ENCODE measurements at places on chromosomes 7 and 10.
A peak's percentile ranks its signal among the peaks of the same experiment; 100 is the strongest.

- peak; percentile 23 for DNase-seq
Measured at GRCh38 chr7:16455591-16455990, 9.9 kb downstream of the SOSTDC1 start.

- DNase-seq, result no peak
Measured at GRCh38 chr10:4154191-4154715, 369.2 kb upstream of the KLF6 start.

DNA sequence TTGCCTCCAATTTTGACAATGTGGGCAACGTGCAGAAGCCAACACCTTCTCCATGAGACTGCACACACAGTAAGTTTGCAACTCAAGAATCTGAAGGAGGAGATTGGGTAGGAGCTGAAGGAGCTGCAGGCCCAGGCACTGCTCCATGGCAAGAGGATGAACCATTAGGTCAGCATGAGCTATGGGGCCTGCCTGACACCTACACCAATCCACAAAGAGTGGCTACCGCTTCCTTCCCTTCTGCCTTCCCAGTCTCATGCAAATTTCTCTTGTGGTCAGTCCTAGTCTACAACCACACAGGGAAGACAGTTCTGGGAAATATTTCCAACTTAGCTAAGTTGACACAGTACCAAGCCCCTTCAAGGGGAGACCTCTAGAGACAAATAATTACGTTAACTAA, 142.0 kb upstream of the ADO start:
- DNase-seq, result no peak

DNA sequence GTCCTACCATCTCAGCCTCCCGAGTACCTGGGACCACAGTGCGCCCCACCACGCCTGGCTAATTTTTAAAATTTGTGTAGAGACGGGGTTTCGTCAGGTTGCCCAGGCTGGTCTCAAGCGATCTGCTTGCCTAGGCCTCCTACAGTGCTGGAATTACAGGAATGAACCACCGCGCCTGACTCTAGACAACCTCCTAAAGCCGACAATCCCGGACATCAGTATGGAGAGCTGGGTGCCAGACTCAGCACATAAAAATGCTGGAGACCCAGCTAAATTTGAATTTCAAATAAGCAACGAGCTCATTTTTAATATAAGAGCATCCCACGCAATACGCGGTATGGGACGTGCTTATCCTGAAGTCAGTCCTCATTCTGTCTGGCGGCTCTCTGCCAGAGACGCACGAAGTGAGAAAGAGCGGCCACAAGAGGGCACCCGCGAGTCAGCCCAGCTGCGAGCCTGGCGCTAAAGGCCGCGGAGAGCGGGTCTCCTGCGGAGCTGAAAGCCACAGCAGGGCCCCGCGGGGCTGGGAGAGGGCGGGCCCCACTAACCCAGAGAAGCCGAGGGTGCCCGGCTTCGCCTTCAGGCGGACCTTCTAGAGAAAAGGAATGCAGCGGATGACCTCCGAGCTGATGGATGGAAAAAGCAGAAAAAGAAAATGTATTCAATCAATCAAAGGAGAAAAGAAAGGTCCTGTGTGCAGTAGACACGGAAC, 7.0 kb downstream of the CALY start:
- peak; percentile 89 for DNase-seq

DNA sequence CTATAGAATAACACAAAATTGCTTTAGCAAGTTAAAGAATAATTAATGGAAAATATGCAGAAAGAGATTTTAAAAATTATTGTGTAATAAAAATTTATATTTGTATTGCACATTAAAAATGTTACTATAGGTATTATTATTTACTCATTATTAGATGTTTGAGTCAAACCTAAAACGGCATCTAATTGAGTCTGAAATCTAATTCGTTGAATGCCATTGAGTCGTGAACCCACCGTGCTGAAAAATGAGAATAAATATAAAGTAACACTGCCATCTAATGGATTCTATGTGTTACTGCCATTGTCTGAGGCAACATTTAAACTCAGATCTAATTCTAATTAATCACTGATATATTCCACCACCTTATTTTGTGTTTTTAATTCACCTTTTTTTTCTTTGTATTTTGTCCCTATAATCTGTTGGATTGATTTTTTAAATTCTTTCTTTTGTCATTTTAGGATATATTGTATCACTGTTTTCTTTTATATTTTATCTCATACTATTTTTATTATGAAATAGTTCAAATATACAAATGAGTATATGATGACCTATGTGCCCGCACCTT, 62.2 kb downstream of the SAMD9 start:
- peak; percentile 57 for DNase-seq

DNA sequence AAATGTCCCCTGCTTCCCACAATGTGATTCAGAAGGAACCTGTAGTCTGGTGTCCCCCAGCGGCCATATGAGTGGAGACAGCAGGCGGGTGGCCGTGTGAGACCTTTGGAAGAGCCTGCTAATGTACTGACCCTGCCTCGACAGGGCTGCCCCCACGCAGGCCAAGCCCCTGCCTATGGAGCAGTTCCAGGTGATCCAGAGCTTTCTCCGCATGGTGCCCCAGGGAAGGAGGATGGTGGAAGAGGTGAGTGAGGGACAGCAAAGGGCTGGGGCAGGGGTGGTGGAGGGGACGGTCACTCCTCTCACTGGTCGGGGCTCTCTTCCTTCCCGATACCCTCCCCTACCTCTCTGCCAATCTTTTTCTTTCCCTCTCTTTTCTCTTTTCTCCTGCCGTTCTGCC, 55.7 kb downstream of the PALD1 start:
- DNase-seq, result no peak

DNA sequence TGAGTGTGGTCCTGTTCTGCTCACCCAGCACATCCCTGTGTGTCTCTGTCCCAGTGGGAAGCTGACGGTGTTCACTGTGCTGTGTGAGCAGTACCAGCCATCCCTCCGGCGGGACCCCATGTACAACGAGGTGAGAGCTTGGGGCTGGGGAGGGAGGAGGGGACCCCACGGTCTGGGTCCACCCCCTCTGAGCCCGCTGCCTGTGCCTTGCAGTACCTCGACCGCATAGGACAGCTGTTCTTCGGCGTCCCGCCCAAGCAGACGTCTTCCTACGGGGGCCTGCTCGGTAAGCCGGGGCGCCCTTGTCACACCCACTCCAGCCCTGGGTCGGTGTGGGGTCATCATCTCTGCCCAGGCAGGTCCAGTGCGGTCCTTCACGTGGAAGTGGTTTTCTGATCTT, 17.3 kb downstream of the GET4 start:
- no peak for DNase-seq

- peak; percentile 40 for DNase-seq
Measured at GRCh38 chr7:100584054-100584682, 1.8 kb downstream of the LRCH4 start.

DNA sequence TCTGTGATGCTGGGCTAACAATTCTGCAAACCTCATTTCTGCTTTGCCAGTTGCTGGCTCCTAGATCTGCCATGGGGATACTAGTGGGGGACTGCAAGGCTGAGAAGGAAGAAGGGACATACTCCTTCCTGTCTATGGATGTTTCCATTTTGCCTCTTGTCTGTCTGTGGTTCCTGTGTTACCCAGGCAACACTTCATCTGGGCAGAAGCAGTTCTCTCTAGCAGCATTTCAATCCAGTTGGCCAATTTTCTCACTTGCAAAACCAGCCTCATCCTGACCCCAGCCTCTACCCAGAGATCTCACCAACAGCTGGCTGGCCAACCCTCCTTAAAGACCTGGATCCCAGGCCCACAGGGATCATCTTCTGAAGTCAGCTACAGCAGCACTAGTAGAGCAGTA, 131.7 kb downstream of the DOCK4 start:
- DNase-seq, result no peak

- DNase-seq, result no peak
Measured at GRCh38 chr10:69831231-69831855, 29.6 kb downstream of the COL13A1 start.

DNA sequence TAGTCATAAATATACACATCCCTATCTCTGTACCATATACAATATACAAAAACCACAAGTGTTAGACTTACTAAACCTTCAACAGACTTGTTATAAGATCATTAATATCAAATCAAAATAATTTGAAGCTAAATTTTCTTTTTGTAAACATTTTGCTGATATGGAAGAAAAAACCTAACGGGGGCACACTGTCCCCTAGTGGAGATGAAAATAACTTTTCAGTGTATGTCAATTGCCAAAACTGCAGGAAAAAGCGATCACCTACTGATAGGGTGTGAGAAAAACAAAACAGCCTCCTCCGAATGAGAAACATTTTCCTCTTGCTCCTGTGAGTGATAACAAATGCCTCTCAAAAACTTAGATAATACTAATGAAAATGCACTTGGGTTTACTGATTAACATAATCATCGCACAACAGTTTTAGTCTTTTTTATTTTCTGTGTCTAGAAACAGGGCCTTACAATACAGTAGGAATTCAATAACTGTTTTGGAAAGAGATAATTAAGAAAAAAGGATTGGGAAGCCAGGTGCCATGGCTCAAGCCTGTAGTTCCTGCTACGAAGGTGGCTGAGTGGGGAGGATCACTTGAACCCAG, 322.7 kb downstream of the CRPPA start:
- DNase-seq, result peak; percentile 23

- no peak for DNase-seq
Measured at GRCh38 chr10:36358736-36359135, 716.6 kb upstream of the FZD8 start.

DNA sequence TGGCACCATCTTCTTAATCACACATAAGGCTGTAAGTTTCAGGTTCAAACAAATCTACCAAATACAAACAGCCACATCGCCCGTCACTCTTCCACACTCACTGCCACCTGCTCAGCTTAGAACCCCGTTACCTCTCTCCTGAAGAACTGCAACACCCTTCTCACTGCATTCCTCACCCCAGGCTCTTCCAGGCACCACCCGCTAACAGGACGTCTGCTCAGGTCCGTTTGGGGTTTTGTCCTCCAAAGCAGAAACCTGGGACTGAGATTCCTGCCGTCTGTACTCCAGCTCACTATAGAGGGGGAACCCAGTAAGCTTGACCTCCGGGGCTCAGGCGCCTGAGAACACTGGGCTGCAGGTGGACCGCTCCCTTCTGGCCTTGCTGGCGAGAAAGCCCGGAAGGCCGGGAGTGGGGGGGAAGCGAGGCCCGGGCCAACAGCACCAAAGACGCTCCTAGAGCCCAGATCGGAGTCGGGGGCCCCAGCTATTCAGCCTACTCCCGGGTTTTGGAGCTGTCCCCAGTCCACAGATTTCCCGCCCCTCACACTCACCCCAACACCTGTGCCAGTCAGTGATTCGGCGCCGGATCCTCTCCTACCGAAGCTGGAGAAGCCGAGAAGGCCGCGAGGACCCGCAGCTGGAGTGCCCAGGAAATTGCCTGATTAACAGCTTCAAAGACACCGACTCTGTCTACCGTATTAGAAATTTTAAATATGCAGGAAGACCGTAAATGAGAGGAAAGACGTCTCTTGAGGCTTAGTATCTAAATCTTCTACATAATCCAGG, at the start of gene AP3M1:
Gene AP3M1, minus strand, starts transcription at position 625 of the 786 bp plus-strand sequence. CDS start 12,449 bp downstream, outside the sequence.
- no peak for DNase-seq

GRCh38 chr7:86785641-86786040, 141.9 kb downstream of the GRM3 start:
- peak; percentile 2 for DNase-seq

DNA sequence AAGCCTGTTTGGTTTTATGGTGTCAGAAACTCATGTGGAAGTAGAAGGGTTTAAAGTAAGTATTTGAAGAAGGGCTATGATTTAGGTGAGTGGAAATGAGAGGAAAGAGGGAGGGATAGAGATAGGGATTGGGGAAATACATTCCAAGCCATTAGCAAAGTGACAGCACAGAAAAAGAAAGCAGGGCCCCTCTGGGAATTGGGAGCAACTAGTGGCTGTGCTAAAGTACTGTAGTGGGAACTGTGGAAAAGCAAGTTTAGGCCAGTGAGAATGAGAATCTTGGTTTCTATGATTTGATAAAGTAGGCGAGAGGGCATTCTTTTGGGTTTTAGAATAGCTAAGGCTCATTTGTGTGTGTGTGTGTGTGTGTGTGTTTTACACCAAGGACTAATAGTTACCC, 5.0 kb downstream of the PRKG1 start:
- no peak for DNase-seq

DNA sequence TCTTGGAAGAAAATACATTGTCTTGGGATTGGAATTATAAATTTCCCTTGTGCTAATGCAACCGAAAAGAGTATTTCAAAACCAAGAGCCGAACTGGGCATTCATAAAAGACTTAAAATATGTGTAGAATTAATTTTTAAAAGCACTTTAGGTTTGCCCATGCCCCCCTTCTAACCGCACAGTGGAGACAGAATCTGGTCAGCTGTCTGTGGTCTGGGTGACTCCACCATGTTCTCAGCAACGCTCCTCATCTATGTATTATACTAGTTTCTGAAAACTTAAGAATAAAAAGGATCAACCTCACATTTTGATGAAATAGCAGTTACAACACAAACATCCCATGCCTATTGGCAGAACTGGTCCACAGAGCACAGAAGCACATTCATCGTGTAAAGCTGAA, 192.6 kb upstream of the C7orf33 start:
- peak; percentile 66 for DNase-seq

- DNase-seq, result no peak
Measured at GRCh38 chr7:80225361-80225760, 90.7 kb downstream of the GNAI1 start.

- DNase-seq, result peak; percentile 44
Measured at GRCh38 chr7:44284216-44284615, 41.2 kb downstream of the CAMK2B start.

- DNase-seq, result no peak
Measured at GRCh38 chr10:130456616-130457015, 320.4 kb downstream of the GLRX3 start.

DNA sequence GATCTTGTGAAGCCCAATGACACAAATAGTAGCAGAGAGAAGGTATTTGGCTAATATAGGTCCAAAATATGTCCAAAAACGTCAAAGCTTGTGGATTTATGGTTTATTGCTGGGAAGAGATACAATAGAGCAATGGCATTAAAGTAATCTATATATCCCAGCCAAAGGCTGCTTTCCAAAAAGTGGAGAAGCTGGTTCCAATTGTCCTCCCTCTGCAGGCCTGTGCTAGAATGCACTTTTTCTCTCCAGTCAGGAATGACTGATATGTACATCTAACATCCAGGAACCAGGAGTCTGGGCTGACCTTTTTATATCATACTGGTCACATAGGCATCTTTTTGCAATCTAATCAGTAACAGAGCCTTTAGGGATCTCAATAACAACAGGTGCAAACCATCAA, 167.1 kb upstream of the FAM3C start:
- DNase-seq, result no peak

DNA sequence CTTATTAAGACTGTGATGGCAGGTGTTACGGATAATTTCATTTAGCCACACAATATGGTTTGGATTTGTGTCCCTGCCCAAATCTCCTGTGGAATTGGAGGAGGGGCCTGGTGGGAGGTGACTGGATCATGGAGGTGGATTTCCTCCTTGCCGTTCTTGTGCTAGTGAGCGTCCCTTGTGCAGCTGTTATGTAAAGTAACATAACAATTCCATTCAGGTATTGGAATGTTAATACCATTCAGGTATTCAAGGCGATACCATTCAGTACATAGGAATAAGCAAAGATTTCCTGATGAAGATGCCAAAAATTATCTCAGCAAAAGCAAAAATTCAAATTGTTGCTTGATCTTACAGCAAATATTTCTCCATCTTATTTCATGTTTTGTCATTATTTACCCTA, 32.5 kb upstream of the PLXDC2 start:
- DNase-seq, result no peak
